ENCODE measurements at places on chromosomes 13 and 19. TPM values are rescaled to one million over a fixed set of nuclear protein-coding genes. Genes with fewer than 3 reads are reported as not detected.

GRCh38 chr19:45882652-45883585, 3.0 kb downstream of the IRF2BP1 start:
- DNase-seq, result no peak

GRCh38 chr13:95779522-95779921, 102.6 kb downstream of the DNAJC3 start:
- DNase-seq, result no peak

DNA sequence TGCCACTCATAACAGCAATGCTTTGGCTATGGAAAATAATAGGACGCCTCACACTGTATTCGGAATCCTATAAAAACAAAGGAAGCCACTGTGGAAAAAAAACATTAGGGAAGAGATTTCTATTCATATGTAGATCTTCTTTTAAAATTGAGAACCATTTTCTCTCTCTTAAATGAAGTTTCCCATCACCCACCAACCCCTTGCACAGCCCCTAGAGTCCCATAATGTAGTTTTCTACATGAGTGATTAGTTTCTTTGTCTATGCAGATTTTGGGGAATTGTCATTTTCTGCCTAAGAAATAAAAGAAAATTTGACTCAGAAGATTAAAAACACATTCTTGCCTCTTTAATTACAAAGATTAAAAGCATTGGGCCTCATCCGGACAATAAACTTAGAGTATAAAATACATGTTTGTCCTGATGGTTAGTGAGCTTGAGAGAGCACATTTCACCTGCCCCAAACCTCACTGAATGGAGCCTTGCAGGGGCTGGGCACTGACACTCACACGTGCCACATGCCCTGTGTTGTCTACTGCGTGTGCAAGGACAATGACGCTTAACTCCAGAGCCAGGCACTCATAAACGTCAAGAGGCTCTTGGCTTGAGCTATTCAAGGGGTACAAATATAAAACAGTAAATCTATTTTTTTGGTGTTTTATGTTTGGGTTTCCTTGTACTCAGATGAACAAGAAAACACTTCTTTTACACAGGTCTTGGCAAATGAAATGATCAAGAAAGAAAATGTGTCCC, 40.0 kb upstream of the KL start:
- no peak for DNase-seq

- no peak for DNase-seq
These were observed 14.6 kb downstream of the FRY start for GRCh38 chr13:32045982-32046785.

GRCh38 chr19:30446850-30447552, 74.8 kb downstream of the ZNF536 start:
- no peak for DNase-seq

The ADM5 gene
- polyA plus RNA-seq, result 1.4 TPM

- DNase-seq, result no peak
These were observed 32.2 kb downstream of the LACC1 start for GRCh38 chr13:43911871-43912270.

DNA sequence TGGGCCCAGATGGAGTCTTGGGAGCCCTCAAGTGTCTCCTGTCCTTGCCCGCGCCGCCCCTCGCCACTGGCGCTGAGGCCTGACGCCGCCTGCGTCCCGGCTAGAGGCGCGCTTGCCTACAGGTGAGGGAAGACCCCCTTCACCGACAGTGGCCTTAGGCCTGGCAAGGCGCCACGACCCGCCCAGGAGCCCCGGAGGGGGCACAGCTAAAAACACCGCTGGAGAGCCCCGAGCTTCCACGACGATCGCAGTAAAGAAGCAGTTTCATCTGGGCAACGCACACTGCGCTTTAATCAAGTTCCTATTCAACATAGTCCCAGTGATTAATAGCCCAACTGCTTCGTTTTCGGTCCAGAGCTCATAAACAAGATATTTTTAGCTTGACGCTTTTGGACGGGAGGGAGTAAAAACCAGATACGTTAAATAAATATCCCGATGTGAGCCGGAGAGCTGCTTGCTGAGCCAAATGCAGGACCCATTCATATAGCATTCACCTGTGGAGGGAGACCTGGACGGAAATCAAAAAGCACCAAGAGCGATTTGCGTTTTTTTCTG, 1.5 kb upstream of the CEBPA start:
- no peak for DNase-seq

DNA sequence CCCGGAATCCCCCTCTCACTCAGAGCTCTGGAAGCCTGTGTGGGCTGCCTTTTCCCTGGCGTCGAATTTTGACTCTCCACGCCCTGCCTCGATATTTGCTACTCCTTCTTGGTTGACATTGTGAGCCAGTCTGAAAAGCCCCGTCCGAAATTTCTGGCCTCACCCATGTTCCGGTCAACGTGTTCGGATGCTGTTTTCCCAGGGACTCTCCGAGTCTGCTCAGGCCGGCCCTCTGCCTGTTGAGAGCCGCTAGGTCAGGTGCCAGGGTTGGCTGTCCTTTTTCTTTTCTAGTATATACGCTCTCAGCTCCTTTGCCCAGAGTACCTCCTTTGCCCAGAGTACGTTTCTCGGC, 6.8 kb upstream of the DGKH start:
- peak; percentile 37 for DNase-seq

The GRIN3B gene
- polyA plus RNA-seq, result 0.63 TPM

DNA sequence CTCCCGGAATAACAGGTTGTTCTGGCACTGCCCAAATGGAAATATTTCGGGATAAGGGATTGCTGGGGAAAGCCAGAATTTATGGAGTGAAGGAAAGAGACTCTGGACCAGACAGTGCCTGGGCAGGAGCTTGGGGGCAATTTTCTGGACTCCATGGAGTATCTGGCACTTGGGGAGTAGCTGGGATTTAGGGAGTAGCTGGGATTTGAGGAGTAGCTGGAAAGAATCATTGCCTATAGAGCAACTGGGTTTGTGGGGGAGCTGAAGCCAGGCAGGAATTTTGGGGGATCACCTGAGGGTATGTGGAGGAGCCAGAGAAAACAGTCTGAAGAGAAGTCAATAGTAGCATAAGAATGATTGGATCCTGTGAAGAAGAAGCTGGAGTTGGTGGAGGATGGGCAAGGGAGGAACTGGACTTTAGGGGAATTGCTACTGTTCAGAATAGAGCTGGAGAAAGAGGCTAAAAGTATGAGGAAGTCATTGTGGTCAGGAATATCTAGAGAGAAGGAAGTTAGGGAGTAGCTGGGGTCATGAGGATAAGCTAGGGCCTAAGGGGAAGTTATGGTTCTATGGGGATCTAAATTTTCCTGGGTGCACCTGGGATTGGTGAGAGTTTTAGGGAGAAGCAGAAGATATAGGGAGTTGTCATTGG, 14.8 kb downstream of the FSD1 start:
- DNase-seq, result no peak

DNA sequence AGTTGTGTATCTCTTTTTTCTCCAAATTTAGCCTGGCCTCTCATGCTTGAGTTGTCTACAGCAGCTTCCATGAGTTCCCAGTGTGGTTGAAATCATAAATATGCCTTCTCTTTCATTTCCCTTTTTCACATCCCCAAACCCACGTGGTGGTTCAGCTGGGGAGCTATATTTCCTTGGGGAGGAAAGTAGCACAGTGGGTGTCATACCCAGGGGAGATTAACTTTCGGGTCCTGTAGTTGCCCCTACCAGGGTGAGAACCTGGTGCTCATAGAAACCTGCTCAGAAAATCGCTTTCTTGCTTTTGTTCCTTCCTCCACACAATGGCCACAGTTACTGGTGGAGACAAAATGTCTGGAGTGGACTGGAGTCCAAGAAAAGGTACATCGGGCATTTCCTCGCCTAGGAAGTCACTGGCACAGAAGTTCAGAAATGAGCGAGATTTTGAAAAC, 7.0 kb upstream of the LILRA4 start:
- DNase-seq, result no peak

- no peak for DNase-seq
These were observed 93.4 kb downstream of the COL4A1 start for GRCh38 chr13:110213461-110214074.

Measured in right renal pelvis (tissue), 4 donors.